Endothelial cell (in vitro differentiated cells): ENCODE measurements at places on chromosomes 12 and 14. TPM values are rescaled to one million over a fixed set of nuclear protein-coding genes. Genes with fewer than 3 reads are reported as not detected.

DNA sequence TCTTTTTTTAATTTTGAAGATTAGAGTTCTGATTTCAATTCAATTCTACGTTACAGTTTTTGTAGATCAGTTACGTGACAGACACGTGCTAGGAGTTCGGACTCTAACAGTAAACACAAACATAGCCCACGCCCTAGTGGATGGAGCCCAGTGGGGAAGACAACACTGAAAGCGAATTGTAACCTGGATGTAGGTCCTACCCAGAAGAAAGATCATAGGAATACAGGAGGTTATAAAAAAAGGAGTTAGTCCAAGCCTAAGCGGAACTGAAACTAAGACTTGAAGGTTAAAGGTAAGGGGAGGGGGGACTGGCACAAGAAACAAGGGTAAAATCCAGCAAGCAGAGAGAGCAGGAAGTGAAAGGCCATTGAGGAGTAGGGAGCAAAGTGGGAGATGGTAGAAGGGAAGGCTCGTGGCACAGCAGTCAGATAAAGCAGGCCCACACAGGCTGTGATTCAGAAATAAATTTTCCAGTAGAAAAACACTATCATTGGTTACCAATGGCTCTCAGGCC is 15.7 kb upstream of the CRY1 start:
- no peak overlapping the region for H3K27ac ChIP-seq
- H3K4me3 ChIP-seq: no peak overlapping the region
- H3K27me3 ChIP-seq: peaks cover 4% of the 10 kb centered on the region
- no peak for DNase-seq

DNA sequence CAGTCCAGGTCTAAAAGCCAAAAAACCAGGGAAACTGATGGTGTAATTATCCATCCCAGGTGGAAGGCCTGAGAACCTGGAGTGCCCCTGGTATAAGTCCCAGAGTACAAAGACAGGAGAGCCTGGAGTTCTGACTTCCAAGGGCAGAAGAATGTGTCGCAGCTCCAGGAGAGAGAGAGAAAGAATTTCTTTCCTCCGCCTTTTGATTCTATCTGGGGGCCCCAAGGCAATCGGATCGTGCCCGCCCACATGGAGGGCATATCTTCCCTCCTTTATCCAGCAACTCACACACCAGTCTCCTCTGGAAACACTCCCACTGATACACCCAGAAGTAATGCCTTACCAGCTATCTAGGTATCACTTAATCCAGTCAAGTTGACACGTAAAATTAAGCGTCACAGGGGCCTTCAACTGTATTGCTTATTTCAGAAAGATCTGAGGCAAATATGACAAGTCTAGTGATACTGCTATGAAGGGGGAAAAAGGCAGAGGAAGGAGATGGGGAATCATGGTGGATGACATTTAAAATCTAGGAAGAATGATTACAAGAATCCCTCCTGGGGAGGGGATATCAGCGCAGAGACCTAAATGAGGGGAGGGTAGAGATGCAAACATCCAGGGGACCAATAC is 30.5 kb upstream of the LRP6 start:
- peaks cover 6% of the 10 kb centered on the region for H3K27me3 ChIP-seq
- no peak overlapping the region for H3K27ac ChIP-seq
- peaks cover 19% of the 10 kb centered on the region for H3K4me1 ChIP-seq
- no peak overlapping the region for H3K4me3 ChIP-seq

DNA sequence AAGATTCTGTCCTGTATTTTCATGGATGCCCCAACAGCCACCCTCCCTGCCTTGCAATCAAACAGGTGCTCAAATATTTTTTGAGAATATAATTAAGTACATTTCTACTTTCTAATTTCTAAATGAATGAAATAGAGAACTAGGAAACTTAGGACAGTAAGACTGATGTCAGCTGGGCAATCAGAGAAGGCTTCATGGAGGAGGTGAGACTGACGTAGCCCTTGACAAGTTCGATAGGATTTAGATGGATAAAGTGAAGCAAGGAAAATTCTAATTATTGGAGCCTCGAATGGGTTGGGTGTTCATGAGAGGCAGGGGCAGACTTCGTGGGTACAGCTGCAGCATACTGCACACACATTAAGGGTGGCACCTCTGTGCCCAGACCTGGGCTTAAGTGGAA is 36.0 kb downstream of the NINJ2 start:
- no peak overlapping the region for H3K4me3 ChIP-seq
- no peaks in the 10 kb centered on the region for H3K36me3 ChIP-seq
- H3K27ac ChIP-seq: no peak overlapping the region
- no peak for DNase-seq
- peaks cover 2% of the 10 kb centered on the region for H3K27me3 ChIP-seq

- H3K36me3 ChIP-seq: no peaks in the 10 kb centered on the region
- H3K27me3 ChIP-seq: no peaks in the 10 kb centered on the region
- H3K27ac ChIP-seq: no peak overlapping the region
Observed at GRCh38 chr12:90515199-90516175, 439.5 kb downstream of the CCER1 start.

GRCh38 chr12:3122841-3123678 is 45.9 kb downstream of the TSPAN9 start:
- peaks cover 11% of the 10 kb centered on the region for H3K36me3 ChIP-seq
- H3K4me3 ChIP-seq: no peak overlapping the region
- H3K4me1 ChIP-seq: peaks cover 61% of the 10 kb centered on the region

The NEUROD4 gene
- not detected for total RNA-seq

DNA sequence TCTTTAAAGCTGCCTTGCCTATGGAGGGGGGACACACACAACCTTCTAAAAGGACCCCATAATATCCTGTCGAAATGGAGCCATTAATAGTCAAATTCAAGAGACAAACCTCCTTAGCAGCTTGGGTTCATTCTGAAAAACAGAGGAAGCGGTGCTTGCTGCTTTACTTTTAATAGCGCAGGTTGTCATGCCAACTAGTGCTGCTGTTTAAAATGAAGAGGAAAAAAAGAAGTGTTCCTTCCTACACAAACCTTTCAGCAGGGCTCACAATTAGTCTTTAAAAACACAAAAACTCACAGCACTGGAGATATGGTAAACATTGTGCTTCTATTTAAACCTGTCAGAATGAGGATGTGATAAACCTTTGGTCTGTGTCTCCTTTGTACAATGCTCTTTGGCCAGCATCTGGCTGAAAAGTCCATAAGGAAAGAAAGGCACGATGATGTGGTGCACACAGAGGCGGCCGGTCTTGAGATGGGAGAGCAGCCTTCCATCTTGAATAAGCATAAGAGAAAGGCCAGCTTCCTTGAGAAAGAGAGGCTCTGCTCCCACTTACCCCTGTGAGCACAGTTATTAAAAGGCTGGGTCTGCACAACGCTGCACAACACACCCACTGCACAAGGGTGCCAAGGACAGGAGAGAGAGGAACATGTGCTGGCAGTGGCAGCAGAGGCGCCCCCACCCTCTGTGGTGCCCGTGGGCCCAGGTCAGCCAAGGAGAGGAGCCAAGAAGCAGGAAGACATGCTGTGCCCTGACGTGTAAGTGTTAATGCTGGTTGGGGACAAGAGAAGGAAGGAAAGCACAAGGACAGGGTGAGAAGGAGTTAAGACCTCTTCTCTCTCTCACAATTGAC is 144.6 kb downstream of the TTC7B start:
- no peaks in the 10 kb centered on the region for H3K4me1 ChIP-seq
- H3K4me3 ChIP-seq: no peak overlapping the region
- H3K27me3 ChIP-seq: peaks cover 3% of the 10 kb centered on the region
- no peak for DNase-seq
- H3K27ac ChIP-seq: no peak overlapping the region
- peaks cover 51% of the 10 kb centered on the region for H3K36me3 ChIP-seq

- peaks cover 15% of the 10 kb centered on the region for H3K36me3 ChIP-seq
- H3K27me3 ChIP-seq: peaks cover 3% of the 10 kb centered on the region
- no peak overlapping the region for H3K4me3 ChIP-seq
Observed at GRCh38 chr12:62726471-62726980, 208.4 kb downstream of the PPM1H start.

The FOXA1 gene
- total RNA-seq: 5.2 TPM

The MMP14 gene
- total RNA-seq: 819 TPM

DNA sequence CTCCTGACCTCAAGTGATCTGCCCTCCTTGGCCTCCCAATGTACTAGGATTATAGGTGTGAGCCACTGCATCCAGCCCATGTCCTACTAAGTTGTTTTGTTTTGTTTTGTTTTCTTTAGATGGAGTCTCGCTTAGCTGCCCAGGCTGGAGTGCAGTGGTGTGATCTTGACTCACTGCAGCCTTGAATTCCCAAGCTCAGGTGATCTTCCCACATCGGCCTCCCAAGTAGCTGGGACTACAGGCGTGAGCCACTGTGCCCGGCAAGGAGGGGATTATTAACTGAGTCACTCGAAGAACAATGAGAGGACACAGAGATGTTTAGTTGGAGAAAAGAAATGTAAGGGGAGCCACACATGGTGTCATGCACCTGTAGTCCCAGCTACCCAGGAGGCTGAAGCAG is 18.0 kb upstream of the ERBB3 start:
- no peaks in the 10 kb centered on the region for H3K36me3 ChIP-seq
- no peaks in the 10 kb centered on the region for H3K4me1 ChIP-seq
- peaks cover under 1% of the 10 kb centered on the region for H3K27me3 ChIP-seq
- no peak overlapping the region for H3K27ac ChIP-seq
- no peak for DNase-seq
- H3K4me3 ChIP-seq: no peak overlapping the region

The CIROP gene
- total RNA-seq: not detected

The TTC8 gene
- 10.0 TPM for total RNA-seq

GRCh38 chr14:63288853-63289252 is 29.9 kb downstream of the GPHB5 start:
- peaks cover 4% of the 10 kb centered on the region for H3K27me3 ChIP-seq
- H3K27ac ChIP-seq: no peak overlapping the region
- H3K36me3 ChIP-seq: peaks cover 40% of the 10 kb centered on the region

DNA sequence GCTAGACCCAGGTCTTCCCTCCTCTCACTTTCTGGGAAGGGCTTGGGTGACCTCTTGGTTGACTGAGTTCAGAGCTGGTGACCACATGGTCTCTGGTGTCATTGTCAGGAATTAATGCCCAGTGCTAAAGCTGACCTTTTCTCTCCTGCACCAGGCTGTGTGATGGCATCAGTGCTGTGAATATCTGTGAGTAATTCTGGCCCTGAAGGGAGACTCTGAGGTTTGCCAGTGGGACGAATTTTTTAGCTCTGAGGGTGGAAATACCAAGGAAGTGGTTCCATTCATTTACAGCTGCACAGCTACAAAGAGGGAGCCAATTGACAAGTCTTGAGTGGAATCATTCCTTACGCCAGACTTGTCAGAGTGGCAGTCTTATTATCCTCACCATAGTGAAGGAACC is 6.2 kb upstream of the KRT86 start:
- H3K27ac ChIP-seq: no peak overlapping the region
- no peak overlapping the region for H3K4me3 ChIP-seq
- no peaks in the 10 kb centered on the region for H3K4me1 ChIP-seq
- H3K27me3 ChIP-seq: peaks cover 3% of the 10 kb centered on the region
- DNase-seq: no peak
